ENCODE measurements at places on chromosomes 13 and 19.

GRCh38 chr19:22901431-22902130 is 69.5 kb downstream of the ZNF723 start:
- DNase-seq: no peak

DNA sequence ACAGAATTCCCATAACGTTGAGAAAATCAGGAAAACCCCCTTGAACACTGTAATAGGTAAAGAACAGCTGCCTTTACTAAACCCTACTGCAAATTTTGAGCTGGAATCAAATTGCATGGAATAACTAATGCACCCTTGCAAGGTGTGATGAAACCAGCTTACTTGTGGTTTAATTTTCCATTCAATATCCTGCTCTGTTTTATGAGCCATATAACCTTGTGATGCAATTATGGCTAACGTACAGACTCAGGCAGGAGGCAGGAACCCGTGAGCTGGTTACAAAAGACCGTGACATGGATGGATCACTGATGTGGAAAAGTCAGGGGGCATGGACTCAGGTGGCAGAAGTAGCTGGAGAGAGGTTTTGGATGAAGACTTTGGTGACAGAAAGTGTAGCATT is 438.6 kb downstream of the COG6 start:
- DNase-seq: no peak

DNA sequence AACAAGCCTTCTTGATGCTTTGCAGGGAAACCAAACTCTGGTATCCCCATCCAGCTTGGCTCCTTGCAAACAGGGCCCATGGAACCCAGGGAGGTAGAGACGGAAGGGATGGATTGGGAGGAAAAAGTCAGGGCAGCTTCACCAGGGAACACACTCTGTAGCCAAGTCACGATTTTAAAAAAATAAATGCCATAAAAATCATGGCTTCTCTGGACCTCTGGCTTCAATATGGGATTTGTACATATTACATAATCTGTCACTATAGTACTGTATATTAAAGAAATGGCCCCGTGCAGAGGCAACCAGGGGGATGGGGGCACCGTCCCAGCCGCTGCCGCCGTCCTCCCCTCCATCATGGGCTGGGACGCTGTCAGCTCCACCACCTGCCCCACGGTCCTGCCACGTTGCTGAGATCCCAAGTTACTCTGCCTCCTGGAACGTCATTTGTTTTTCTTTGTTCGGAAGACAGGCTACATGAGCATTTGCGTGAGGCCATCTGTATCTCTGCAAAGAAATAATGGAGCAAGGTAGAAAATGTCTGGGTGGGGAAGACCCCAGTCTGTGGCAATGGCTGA is 313.3 kb downstream of the ZNF536 start:
- no peak for DNase-seq

- no peak for DNase-seq
These were observed 16.0 kb downstream of the ITM2B start for GRCh38 chr13:48249018-48249417.

- no peak for DNase-seq
These were observed 7.7 kb upstream of the RELB start for GRCh38 chr19:44993526-44993925.

DNA sequence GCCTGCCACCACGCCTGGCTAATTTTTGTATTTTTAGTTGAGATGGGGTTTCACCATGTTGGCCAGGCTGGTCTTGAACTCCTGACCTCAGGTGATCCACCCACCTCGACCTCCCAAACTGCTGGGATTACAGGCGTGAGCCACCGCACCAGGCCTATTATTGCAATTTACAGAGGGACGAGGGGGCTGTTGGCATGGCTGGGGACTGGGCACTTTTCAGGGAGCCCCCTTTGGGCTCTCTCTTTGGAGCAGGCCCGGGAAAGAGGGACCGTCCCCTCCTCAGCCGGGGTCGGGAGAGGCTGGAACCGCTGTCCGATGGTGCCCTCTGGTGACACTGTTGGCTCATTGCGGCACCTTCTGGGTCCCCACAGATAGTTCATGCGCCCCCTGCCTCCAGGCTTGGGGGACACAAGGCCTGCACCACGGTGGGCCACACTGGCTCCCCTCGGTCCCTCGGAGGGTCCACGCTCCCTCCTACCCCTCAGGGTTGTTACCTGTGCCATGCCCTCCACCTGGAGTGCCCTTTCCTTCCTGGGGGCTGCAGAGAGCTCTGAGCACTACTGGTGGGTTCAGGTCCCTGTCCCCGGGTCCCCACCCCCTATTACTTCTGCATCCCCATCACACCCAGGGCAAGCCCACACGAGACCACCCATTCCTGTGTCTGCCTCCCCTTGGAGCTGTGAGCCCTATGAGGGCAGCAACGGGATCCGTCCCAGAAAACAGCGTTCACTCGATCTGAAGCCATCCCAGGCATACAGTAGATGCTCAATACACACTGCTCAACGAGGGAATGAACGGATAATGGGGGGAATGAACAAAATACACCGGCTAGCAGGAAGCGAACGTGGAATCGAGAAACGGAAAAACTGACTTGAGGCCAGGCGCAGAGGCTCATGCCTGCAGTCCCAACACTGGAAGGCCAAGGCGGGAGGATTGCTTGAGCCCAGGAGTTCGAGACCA is 12.5 kb downstream of the FEM1A start:
- DNase-seq: no peak

GRCh38 chr13:40028446-40028845 is 373.0 kb downstream of the COG6 start:
- no peak for DNase-seq

DNA sequence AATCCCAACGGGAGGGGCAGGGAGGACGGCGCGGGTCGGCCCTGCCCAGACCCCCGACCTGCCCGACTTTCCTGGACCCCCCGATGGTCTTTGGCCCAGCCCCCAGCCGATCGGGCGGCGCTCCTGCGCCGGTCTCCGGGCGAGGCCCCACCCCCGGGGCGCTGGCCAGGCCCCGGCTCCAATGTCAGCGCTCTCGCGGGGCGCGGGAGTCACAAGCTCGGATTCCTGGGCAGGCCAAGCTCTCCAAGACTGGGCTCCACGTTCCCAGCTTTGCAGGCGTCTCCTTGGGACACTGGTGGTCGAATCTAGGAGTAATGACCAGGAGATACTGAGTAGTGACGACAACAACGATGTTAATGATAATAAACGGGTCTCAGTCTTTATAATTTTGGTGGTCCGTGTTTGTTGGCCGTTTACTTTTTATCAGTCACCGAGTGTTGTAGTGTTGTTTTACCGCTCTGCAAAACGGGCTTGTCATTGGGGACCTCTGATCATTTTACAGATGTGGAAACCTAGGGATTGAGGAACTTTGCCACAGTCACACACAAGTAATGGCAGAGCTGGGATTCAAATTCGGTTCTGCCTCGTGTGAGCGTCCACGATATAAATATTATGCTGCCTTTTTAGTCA is 545 bp downstream of the RAD23A start:
- no peak for DNase-seq

DNA sequence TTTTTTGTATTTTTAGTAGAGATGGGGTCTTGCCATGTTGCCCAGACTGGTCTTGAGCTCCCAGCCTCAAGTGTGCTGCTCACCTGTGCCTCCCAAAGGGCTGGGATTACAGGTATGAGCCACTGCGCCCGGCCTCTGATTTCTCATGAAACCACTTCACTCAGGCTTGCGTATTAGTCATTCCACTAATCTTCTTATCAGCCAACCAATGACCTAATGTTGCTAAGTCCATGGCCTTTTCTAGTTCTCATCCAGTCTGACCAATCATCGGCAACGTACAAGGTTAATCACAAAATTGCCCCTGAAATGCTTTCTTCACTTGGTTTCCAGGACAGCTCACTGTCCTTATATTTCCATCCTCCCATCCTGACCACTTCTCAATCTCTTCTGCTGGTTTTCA is 605.3 kb upstream of the SLC10A2 start:
- no peak for DNase-seq

DNA sequence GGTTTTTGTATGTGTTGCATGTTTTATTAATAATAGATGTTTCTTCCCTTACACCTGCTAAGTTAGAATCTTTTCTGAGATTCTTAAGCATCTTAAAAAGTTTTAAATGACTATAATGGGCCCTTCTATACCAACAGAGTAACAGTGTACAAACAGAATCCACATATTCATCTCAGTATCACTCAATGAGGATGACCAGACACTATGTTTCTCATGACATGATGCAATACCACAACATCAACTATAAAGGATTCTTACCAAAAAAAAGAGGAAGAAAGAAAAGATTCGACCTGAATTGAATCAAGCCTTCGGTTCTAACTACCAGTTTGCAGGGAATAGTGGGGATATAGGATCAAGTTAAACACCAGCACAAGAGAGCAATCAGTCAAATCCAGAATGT is 56.5 kb downstream of the INTS6 start:
- DNase-seq: no peak

GRCh38 chr13:67217880-67218279 is 12.3 kb downstream of the PCDH9 start:
- DNase-seq: no peak

- DNase-seq: no peak
These were observed 123.9 kb downstream of the URI1 start for GRCh38 chr19:30065680-30066606.

- no peak for DNase-seq
These were observed 7.1 kb upstream of the DOCK9 start for GRCh38 chr13:98984983-98985382.

DNA sequence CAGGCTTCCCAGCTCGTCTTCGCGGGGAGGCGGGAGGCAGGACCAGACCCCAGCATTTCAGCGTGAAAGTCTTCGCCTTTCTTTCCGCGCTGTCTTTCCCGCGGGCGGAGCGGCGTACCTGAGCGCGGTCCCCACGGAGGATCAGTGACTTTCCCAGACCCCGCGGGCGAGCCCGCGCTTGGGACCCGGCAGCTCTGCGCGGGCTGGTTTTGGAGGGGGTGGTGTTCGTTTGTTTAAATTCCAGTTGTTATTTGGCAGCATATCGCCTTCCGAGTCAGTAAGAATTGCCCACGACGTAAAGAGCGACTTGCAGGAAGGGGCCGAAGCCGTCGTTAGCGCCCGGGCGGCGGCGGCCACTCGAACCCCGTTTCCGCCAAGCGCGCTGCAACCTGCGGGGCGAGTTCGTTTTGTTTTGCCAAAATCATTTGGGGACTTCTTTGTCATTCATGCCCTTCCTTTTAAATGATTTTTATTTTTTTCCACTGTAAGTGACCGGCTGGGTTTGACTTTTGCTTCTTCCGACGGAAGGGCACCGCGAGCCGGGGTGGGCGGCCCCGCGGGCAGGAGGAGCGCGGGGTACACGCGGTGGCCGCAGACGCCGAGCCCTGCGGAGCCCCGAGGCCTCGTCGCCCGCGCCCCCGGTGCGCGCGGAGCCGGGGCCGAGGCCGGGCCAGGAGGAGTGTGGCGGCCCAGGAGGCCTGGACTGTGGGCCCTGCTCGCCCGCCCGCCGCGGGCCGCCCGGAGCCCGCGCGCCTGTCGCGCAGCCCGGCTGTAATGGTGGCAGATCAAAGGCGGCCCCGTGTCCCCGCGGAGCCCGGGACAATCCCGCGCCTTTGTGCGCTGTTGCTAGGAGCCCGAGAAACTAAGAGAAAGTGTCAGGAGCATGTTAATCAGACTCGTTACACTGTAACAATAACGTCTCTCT is 75.9 kb downstream of the ZIC5 start:
- DNase-seq: no peak

DNA sequence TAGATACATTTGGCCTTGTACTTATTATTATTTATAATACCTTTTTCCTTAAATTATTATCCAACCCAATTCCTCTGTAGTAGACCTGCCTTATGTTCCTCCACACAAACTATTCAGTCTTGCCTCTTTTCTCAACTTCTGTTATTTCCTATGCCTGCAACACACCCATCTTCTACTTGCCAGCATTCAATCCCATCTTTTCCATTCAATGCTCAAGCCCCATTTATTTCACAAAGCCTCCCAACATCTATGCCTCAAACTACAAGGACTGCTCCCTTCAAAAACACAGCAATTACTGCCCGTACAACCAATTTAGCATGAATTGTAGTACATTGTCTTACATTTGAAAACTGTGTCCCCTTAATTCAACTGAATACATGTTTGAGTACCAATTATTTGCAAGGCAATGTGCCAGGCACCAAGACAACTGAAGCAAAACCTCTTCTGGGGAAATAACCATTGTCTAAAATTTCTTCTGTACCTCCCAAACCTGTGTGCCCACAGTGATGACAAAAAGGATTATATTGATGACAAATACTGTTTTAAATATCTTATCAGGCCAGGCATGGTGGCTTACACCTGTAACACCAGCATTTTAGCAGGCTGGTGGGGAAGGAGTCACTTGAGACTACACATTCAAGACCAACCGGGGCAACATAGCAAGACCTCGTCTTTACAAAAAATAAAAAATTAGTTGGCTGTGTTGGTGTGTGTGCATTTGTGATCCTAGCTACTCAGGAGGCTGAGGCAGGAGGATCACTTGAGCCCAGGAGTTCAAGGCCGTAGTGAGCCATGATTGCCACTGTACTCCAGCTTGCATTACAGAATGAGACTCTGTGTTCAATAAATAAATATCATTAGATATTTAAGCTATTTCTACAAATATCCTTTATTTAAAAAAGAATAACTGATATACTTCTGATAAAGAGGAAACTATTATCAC is 35.1 kb downstream of the ELF1 start:
- no peak for DNase-seq

- DNase-seq: no peak
These were observed 80.6 kb downstream of the ZNF557 start for GRCh38 chr19:7149956-7150705.

- no peak for DNase-seq
These were observed 43.1 kb downstream of the TMEM255B start for GRCh38 chr13:113802090-113802531.

DNA sequence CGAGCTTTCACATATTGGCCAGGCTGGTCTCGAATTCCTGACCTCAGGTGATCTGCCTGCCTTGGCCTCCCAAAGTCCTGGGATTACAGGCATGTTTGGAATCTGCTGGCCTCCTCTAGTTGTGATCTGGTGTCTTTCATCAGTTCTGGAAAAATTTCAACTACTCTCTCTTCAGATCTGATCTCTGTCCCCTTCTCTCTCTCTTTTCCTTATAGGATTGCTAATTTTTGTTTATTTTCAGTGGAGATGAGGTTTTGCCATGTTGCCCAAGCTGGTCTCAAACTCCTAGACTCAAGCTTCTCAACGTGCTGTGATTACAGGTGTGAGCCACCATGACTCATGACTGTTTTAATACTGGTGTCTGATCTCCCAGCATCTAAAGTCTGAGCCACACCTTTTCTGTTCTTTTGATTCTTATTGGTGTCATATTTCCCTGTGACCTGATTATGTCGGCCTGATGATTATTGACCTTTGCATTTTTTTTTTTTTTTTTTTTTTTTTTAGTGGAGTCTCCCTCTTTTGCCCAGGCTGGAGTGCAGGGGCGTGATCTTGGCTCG is 10.4 kb upstream of the NANOS2 start:
- DNase-seq: no peak
